ENCODE measurements at places on chromosomes 6 and 20.

GRCh38 chr6:106446983-106447382 is 86.5 kb downstream of the CRYBG1 start:
- no peak for DNase-seq

GRCh38 chr6:39389484-39389767 is 66.9 kb upstream of the KCNK16 start:
- DNase-seq, result no peak

GRCh38 chr6:154197196-154197860 is 158.3 kb downstream of the OPRM1 start:
- DNase-seq, result no peak

DNA sequence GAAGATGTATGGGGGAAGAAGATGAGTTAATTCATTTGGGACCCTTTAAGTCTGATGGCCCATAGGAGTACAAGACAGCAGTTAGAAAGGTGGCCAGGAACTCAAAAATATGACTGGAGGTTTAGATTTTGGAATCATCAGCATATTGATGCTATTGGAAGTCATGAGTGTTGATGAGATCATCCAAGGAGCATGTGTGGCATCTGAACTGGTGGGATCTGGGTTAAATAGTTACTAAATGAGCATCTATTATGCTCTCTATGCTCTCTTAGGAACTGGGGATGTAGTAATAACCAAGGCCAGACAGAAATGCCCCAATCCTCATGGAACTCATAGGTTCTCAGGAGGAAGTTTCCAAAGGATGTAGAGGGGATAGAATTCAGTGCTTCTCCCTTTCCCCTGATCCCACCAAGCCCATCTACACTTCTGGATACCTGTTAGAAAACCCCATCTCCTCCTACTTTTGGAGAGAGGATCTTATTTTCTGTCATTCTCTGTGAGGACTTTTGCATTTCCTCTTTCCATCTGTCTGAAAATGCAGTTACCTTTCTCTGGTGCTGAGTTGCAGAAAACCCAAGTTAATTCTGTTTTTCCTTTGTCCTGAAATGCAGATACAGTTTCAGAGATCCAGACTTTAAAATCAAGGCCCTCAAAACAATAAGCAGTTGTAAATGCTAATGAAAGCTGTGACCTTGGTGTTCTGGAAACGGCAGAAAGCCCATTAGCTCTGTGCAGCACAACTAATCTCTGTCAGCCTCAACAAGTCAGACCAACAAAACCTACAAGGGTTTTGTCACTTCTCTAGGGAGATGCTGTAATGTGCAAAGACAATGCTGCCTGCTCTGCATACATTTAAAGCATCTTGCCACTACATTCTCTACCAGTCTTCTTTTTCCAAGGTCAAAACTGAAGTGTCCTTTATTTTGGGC is 65.8 kb downstream of the TBC1D7 start:
- no peak for DNase-seq

DNA sequence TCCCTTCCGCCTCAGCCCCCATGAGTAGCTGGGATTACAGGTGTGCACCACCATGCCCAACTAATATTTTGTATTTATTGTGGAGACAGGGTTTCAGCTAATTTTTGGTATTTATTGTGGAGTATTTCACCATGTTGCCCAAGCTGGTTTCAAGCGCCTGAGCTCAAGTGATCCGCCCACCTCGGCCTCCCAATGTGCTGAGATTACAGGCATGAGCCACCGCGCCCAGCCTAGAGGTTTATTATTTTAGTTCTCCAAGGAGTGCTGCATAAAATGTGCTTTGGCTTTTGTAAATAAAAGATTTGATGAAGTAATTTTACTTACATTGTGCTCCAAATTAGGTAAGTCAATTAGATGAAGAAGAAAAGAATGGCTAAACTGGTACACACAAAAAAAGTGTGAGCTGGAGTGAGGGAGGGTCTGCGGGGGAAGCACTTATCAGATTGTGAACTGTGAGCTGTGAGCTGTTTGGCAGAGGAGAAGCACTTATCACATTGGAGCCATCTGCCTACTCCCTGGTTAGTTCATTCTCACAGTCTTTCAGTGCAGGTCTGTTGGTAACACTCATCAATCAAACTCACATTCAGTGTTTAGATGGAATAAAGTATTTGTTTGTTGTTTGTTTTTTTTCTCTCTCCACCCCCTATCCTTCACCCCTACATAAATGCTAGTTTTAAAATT is 398.0 kb downstream of the EPHA7 start:
- DNase-seq, result no peak

GRCh38 chr20:46139266-46139889 is 21.3 kb downstream of the CD40 start:
- DNase-seq, result no peak

- DNase-seq, result no peak
Observed at GRCh38 chr6:105120570-105120969, 59.2 kb downstream of the POPDC3 start.

- DNase-seq, result no peak
Observed at GRCh38 chr6:36127462-36128016, 2.8 kb upstream of the MAPK13 start.

DNA sequence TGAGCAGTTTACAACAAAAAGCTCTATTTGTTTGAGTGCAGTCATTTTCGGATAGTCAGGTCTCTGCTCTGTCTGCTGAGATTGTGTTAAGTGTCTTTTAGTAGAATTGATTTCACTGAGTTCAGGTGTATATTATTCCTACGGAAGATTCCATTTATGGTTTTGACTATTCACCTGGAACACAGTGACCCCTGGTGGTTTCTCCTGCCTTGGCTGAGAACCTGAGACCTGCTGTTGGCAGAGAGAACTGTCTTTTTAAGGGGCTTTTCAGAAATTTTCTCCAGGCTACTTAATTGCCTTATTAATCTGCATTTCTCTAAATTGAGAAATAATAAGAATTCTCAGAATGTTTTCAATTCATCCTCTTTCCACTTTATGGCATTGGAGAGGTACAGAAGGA is 508.0 kb downstream of the TBC1D32 start:
- no peak for DNase-seq

DNA sequence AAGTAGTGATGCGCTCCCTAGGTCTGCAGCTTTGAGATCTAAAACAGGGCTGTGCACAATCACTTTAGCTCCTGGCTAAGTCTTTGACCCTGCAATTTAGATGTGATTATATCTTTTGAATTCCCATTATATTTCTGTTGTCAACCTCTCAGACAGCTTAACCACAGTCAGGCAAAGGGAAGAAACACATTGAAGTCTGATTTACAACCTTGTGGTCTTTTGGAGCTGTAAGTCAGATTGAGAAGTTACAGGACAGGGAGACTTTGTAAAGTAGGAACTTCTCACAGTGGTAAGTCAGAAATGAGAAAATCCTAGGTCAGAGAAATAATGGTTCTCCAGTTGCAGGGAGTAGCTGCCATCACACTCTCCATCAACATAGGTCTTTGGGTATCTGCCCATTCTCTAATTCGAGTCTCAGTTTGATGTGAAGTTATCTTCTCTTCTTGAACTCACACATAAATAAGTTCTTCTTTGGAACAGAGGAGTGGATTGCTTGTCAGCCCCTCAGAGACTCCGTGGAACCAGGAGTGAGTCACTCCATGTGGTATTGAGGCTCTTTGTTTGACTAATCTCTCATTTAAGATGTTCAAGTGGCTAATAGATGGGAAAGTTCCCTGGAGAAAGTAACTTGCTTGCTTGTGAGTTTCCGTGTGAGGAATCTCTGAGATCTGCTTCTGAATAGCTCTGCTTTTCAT is 35.0 kb upstream of the SGK1 start:
- no peak for DNase-seq

GRCh38 chr6:52540286-52540902 is 36.5 kb downstream of the TRAM2 start:
- DNase-seq, result no peak

- no peak for DNase-seq
Observed at GRCh38 chr20:48302149-48302548, 516.9 kb upstream of the SULF2 start.

DNA sequence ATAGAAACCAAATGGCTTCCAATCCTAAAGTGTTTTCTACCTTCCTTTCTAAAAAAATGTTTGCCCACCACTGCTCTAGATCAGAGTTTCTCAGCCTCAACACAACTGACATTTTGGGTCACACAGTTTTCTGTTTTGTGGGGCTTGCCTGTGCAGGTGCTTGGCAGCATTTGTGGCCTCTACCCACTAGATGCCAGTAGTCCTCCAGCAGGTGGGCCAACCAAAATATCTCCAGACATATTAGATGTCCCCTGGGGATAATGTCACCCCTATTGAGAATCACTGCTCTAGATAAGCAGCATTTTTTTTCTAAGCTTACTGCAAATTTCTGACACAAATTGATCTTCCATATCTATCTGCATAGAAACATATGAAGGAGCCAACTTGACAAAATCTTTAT is 26.3 kb upstream of the EPM2A start:
- DNase-seq, result no peak

GRCh38 chr6:19052219-19052618 is 665.1 kb downstream of the RNF144B start:
- DNase-seq, result no peak

GRCh38 chr6:42095776-42096541 is 45.6 kb downstream of the TAF8 start:
- DNase-seq, result no peak

GRCh38 chr6:108492131-108492766 is 68.5 kb upstream of the FOXO3 start:
- DNase-seq, result no peak

DNA sequence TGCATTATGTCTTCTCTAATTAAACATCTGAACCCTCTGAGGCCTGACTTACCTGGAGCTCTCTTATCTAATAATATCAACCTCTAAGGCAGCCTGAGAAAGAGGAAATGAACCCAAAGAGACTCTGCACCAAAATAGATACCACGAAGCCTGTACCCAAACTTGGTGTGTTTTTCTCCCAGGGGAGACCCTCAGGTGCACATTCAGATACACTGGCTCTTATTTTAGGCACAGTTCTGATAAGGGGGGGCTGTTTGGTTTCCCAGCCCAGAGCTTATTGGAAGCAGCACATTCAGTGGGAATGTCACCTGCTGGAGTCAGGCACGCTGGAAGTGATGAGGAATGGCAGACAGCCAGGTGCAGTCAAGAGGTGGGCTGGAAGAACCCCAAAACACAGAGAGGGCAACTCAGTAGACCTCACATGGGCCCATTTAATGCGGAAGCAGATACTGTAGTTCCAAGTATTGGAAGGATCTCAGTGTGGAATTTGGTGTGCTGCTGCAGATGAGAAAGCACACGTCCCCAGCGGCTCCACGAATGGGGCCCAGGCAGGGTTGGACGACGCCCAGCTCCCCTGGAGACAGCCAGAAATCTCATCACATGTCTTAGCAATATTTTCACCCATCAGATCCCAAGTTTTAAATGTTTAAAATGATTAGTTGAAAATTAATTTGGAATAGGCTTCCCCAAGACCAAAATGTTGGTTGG is 9.7 kb upstream of the CCR6 start:
- DNase-seq, result no peak

DNA sequence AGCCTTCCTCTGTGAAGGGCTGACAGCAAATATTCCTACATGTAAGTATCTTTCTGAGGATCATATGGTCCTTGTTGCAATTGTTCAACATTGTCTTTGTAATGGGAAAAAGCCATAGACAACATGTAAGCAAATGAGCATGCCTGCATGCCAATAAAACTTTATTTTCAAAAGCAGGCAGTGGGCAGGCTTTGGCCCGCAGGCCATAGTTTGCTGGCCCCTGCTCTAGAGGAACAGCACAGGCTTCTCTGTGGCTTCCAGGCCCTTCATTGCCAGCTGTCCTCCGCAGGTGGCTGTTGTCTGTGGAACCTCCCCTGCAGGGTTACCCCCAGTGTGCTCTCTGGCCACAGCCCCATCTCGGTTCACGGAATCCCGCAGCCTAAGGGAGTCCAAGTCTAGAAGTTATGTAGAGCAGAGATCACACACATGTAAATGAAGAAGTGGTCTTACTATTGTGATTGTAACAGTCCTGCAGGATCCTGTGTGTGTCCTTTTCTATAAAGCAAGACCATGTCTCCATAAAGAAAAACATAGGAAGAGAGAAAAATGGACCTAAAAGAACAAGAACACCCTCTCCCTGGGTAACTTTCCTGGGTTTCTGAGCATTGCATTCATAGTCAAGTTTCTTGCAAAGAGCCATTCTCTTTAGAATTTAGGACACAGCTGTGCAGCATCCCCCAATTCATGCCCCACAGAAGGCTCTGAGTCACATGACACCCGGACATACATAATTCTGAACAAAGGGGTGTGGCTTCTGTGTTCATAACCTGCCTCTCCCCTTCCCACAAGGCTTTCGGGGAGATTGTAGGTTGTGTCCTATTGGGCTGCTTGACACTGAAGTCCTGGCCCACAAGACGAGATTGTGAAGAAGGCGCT is 10.0 kb downstream of the UNC93A start:
- no peak for DNase-seq

DNA sequence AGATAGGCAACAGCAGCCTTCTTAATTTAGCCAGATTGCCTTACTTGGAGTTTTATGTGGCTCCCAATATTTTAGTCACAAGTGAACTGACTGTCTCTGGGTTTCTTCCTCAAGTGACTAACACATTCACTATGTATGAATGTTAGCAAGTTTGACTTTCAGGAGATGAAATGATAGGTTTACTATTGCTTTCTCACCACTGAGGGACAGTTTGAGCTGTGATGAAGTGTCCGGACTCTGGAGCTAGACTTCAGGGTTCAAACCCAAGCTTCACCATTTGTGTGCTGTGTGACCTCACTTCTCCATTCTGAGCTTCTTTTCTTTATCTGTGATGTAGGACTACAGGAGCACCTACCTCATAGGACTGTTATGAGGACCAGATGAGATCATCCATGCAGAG is 8.2 kb downstream of the DHX35 start:
- DNase-seq, result no peak

GRCh38 chr20:35224536-35224935 is 2.0 kb upstream of the MMP24 start:
- no peak for DNase-seq

GRCh38 chr6:53811082-53811481 is 16.3 kb downstream of the LRRC1 start:
- DNase-seq, result no peak

GRCh38 chr20:24935766-24936525 is 13.1 kb upstream of the CST7 start:
- no peak for DNase-seq

DNA sequence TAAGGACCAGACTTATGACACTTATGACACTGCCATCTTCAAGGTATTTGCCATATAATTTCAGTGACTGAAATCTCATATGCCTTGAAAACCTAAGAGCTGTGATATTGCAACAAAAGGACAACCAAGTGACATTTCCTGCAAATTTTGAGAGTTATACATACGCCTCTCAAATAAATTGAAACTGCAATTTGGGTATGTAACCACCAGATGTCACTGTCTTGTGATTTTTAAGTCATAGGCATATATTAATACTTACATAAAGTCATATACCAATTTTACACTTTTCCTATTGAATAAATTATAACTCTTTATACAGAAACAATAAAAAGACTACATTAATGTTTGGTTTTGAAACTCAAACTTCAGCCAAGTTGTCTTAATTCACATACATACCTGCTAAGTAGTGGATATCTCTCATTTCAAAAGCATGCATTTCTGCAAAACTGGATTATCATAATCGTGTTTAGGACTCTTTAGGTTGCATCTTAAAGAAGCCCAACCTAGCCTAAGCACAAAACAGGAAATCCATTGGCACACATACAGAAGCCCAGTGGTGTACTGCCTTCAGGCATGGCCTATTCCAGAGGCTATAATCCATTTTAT is 180.2 kb downstream of the PACRG start:
- no peak for DNase-seq

All from stimulated activated CD8-positive, alpha-beta memory T cell treated with anti-CD3 and anti-CD28 coated beads, Interleukin-2, amount 100 ng/mL, for 1 hour (primary cell).